ENCODE measurements at places on chromosomes 4 and X.

DNA sequence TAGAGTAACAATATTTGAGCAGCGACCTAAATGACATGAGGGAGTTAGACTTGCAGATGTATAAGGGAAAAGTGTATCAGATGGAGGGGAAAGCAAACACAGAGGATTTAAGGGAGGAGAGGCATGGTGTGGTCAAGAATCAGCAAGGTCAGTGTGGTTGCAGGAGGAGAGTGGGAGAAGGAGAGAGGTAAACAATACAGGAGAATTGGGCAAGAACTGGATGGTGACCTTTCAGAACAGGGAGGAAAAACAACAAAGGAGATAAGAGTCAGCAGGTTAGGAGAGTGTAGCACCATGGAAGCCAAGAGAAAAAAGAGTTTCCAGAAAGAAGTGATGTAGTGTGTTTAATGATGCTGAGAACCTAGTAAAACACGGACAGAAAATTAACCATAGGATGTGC lies 178.5 kb downstream of the PAPSS1 start:
- DNase-seq: no peak

GRCh38 chr4:118962540-118962939 lies 73.9 kb downstream of the SYNPO2 start:
- DNase-seq: no peak

- DNase-seq: peak; percentile 66
Observed at GRCh38 chrX:39396358-39396995, 595.2 kb downstream of the MID1IP1 start.

- no peak for DNase-seq
Observed at GRCh38 chrX:135345107-135345589, 35.9 kb downstream of the ETDC start.

- DNase-seq: no peak
Observed at GRCh38 chr4:113398441-113399143, 349.1 kb downstream of the ANK2 start.

- DNase-seq: peak; percentile 71
Observed at GRCh38 chrX:16786791-16787735, 797 bp downstream of the TXLNG start.

- peak; percentile 46 for DNase-seq
Observed at GRCh38 chr4:71360844-71361243, 22.0 kb downstream of the SLC4A4 start.

DNA sequence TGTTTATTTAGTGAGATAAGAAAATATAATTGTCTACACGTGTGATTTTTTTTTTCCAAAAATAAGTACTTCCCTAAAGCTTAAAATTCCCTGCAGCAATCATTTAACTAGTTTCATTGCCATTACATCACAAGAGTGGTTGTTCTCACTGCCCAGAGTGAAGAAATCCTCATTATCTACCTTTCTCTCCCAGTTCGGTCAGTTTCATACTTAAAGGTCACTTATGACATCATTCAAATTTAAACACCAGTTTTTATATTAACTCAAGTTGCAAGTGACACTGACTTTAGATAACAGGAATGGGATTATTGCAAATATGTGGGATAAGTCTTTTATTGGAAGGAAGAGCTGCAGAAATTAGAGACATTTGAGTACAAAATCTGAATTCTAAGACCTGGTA lies 1699.8 kb upstream of the IGFBP7 start:
- no peak for DNase-seq

DNA sequence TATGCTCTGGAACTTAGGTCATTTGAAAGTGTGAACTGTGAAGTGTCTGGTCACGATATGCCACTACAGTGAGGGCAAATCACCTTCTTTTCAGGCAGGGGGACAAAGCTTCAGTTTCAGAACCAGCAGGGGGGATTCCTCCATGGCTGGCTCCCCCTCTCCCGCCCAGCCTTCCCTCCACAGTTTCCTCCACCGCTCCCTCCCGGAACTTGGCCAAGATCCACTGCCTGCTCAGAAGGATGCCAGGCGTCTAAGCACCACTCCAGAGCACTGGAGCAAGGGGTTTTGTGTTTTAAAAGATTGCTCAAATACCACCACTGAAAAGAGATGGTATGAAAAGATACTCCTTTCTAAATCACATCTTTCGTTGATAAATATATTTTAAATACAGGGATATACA lies 126.9 kb downstream of the ELOVL6 start:
- DNase-seq: peak; percentile 58

GRCh38 chr4:3598695-3599227 lies 66.5 kb upstream of the LRPAP1 start:
- DNase-seq: no peak

DNA sequence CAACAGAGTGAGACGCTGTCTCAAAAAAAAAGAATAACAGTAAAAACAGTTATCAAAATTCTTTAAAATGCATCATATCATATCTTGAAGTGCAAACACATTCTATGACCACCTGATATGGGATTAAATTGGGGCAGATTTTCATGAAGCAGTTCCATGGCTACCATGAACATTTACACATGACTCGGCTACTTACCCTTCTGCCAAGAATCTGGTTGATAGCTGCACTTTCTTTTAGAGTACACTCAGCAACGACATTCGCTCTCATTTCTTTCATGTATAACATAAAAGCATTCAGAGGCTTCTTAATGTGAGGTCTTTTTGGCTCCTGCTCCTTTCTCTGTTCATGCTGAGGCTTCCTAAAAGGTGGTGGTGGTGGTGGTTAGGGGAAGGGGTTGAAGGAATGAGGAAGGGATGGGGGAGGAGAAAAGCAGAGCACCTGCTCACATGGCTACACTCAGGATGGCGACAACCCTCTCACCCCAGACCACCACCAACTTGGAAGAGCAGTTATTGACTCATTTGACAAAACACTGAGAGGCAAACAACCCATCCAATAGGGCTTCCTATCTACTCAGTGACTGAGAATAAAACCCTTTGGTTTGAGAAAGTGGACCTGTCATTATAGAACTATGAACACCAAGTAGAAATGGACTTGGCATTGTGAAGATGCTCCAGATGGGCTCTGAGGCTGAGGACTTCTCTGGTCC lies 88.5 kb downstream of the HADH start:
- no peak for DNase-seq

GRCh38 chr4:38315286-38315685 lies 348.7 kb upstream of the KLF3 start:
- DNase-seq: no peak

DNA sequence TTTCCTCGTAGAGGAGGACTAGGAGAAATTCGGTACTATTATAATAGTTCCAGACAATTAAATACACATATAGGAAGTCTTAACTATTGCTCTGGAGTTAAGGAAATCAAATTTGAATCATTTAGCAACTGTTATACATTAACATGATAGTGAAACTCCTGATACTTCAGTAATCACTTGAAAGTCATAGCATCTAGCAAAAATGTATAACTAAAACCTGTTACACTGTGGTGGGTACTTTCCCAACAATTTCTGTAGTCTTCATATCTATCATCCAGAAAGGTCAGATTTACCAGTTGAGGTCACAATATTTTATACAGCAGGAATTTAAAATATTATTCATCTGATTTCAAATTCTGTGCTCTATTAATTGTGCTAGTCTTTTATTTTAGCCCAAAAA lies 669.6 kb upstream of the PCDH10 start:
- no peak for DNase-seq

- peak; percentile 38 for DNase-seq
Observed at GRCh38 chr4:3310301-3311094, 17.7 kb downstream of the RGS12 start.

- peak; percentile 78 for DNase-seq
Observed at GRCh38 chrX:154918060-154918483, 31.9 kb downstream of the F8A1 start.

- DNase-seq: no peak
Observed at GRCh38 chr4:80070880-80071603, 2.0 kb downstream of the ANTXR2 start.

- no peak for DNase-seq
Observed at GRCh38 chrX:115183980-115184379, 5.2 kb upstream of the RBMXL3 start.

- no peak for DNase-seq
Observed at GRCh38 chrX:80282535-80282934, 137.7 kb upstream of the TENT5D start.

GRCh38 chr4:136227315-136227714 lies 1305.0 kb downstream of the PCDH18 start:
- no peak for DNase-seq

DNA sequence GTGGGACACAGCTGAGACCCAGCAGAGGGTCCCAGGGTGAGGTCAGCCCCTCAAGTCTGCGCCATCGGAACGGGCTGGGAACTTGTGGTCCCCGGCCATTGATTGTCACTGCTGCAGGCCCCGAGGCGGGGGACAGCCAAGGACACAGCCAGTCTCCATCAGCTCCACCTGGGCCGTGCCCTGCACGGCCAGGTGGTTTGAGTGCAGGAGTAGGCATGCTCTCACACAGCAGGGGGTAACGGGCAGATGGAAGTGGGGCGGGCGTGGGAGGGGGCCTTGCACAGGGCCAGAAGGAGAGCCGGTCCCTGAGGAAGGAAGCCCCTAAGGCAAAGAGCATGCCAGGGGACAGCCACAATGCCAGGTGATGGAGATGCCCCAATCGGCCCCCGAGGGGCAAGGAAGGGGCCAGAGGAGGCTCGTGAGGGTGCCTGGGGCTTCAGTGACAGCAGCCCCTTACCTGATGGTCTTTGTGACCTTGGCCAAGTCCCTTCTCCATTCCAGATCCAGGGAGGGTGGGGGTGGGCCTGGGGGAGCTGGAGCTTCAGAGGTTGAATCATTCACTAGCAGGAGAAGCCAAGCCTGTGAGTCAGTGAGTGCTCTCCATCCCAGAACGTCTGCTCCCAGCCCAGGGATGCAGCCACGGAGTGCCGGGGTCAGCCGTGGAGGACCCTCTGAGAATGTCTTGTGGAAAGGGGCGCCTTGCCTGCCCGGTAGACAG lies 2.3 kb downstream of the ATP2B3 start:
- no peak for DNase-seq

GRCh38 chrX:35919536-35920309 lies at the start of gene CFAP47:
Gene CFAP47 (plus strand): TSS chrX:35919734. CDS start chrX:35919800, 66 bp downstream.
- peak; percentile 81 for DNase-seq

DNA sequence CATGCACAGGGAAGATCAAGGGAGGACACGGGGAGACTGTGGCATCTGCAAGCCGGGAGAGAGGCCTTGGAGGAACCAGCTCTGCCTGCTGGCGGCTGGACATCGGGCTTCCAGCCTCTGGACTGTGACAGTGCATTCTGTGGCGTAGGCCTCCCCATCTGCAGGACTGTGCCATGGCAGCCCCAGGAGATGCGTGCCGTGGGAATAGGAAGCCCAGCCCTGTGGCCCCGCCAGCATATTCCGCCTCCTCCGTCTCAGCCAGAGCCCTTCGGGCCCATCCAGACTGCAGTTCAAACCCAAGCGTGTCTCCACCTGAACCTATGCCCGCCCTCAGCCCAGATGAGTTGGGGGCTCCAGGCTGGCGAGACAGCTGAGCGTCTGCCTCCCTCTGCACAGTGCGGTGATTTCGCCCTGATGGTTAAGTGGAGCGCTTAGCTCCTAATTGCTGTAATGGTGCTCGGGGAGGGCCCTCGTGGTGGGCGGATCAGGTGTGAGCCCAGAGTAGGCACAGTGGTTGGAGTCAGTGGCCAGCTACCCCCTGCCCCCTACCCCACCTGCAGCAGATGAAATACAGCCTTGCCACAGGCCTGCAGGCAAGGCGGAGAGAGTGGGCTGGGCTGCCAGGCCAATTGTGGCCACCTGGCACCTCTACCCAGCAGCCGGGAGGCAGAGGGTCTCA lies 133.9 kb downstream of the HMX1 start:
- DNase-seq: no peak

DNA sequence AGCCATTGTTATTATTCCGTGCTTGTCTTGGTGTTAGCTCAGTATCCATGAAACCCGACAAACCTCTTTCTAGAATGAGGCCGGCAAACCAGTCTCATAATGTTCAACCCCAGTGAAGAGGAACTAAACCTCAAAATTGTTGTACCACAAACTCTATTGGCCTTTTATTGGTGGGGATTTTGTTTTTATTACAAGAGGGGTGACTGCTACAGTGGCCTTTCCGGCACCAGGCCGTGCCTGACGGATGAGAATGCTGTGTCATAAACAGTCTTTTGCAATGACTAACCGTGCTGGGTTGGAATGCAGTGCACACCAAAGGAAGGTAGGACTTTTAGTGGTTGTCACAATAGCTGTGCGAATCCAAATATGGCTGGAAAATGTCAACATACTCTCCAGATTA lies 60.8 kb downstream of the SHROOM2 start:
- no peak for DNase-seq

DNA sequence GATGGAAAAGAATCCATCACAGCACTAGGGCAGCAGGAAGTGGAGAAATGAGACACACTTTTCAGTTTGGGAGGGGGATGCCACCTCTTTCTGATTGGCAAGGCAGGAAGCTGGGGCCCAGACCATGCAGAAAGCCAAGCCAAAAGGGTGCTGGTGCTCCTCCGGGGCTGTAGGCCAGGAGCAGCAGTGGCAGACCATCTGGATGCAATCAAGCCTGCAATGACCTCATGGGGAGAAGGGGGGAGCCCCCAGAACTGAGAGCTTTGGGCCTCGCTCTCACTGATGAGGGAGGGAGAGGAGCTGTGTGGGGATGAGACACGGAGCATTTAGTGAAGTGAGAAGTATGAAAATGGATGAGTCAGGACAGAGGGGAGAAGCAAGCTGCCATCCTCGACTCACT lies 141.3 kb upstream of the NALF2 start:
- DNase-seq: no peak

- DNase-seq: no peak
Observed at GRCh38 chrX:119655125-119655524, 37.8 kb downstream of the SEPTIN6 start.

DNA sequence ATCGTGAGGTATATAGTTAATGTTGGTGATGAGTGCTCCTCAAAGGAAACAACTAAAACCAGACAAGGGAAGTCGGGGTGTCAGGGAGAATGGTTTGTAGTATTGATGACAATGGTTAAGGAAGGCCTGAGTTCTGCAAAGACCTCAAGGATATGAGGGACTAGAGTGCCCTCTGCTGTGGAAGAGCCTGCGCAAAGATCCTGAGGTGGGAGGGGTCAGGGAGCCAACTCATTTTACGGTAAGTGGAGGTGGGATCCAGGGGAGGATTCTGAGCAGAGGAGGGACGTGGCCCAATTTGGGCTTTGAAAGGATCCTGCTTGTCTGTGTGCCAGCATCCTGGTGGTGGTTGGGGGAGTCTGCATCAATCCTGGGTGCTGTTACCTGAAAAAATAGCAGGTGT lies 11.3 kb downstream of the UBA1 start:
- no peak for DNase-seq

- DNase-seq: no peak
Observed at GRCh38 chrX:40943093-40943641, 142.1 kb upstream of the USP9X start.

Data from endodermal cell (in vitro differentiated cells).